Hematopoietic multipotent progenitor cell (in vitro differentiated cells): ENCODE measurements at places on chromosomes 1 and 21.
A peak's percentile ranks its signal among the peaks of the same experiment; 100 is the strongest.

GRCh38 chr1:119646521-119647227, 1.4 kb downstream of the ZNF697 start:
- no peak for DNase-seq

GRCh38 chr1:8419172-8419571, 101.3 kb downstream of the SLC45A1 start:
- DNase-seq, result no peak

DNA sequence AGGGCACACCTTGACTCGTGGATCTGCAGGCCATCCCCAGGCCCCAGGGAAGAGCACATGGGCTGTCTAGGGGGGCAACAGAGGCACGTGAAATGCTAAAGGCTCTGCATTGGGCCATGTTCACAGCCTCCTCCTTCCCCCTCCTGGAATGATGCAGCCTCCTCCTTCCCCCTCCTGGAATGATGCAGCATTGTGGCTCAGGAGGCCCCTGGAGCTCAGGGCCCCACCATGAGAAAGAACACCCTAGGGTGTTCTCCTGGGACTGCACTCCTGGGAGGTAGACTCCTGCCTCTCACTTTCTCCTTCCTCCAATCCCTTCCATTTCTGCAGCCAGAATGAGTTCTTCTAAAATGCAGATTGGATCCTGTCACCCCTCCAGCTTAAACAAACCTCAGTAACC, 1.5 kb upstream of the IGFN1 start:
- no peak for DNase-seq

DNA sequence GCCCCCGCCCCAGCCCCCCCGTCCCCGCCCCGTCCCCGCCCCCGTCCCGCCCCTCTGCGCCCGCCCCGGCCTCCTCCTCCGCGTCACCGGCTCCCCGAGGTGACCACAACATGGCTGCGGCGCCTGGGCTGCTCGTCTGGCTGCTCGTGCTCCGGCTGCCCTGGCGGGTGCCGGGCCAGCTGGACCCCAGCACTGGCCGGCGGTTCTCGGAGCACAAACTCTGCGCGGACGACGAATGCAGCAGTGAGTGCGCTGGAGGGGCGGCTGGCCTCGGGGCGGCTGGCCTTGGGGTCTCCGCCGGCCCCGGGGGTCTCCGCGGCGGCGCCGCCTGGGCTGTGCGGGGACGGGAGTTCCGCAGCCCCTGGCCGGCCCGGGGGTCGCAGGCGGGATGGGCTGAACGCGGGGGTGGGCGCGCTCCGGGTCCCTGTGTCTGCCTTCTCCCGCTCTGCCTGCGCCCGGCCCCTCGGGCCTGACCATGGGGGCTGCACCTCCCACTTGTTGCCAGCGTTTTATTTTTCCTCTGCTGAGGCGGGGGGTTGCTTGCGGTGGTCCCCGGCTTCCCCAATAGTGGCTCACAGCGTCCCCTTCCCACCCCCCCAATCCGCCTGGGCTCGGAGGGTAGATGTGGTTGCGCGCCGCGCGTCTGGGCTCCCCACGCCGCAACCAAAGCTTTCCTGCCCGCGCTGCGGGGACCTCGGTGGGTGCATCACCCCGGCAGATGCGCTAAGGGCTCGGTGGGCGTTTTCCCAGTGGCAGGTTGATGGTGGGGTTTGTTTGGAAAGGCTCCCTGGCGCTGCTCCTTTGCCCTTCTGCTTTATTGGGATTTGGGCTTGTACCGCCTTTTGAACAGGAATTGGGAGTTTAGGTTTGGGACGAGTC, at the start of gene MIA3:
MIA3 (plus strand) TSS at position 97 of the 879 bp plus-strand sequence; CDS start at position 111, 14 bp downstream.
- DNase-seq, result peak; percentile 54

- no peak for DNase-seq
These were observed 28.3 kb downstream of the GADD45A start for GRCh38 chr1:67713057-67713846.

GRCh38 chr1:246577082-246577719, 10.9 kb downstream of the CNST start:
- no peak for DNase-seq

- DNase-seq, result no peak
These were observed 46.2 kb upstream of the BCL10 start for GRCh38 chr1:85322655-85323054.

DNA sequence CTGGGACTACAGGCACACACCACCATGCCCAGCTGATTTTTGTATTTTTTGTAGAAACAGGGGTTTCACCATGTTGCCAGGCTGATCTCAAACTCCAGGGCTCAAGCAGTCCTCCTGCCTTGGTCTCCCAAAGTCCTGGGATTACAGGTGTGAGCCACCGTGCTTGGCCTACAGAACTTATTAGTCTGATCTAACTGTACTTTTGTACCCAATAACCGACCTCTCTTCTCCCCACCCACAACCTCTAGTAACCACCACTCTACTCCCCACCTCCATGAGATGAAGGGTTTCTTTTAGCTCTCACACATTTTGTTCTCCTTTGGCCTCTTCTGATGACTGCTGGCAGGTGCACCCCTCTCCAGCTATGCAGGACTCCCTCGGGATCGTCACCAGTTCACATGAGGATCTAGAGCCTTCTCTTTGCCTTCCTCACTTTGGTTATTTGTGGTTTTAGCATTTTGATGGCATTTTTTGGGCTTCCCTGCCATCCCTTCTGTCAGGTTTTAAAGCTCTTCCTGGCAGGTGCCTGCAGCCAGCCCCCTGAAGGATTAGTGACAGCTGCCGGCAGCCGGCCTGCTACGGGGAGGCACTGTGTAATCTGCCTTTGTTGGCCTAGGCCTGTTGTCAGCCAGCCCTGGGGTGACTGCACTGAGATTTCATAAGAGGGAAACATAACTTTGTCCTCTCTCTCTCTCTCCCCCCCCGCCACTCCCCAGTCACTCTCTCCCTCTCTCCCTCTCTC, 99.8 kb upstream of the ATP1A1 start:
- no peak for DNase-seq

- peak; percentile 85 for DNase-seq
These were observed 24.8 kb upstream of the TMEM51 start for GRCh38 chr1:15128520-15129313.

DNA sequence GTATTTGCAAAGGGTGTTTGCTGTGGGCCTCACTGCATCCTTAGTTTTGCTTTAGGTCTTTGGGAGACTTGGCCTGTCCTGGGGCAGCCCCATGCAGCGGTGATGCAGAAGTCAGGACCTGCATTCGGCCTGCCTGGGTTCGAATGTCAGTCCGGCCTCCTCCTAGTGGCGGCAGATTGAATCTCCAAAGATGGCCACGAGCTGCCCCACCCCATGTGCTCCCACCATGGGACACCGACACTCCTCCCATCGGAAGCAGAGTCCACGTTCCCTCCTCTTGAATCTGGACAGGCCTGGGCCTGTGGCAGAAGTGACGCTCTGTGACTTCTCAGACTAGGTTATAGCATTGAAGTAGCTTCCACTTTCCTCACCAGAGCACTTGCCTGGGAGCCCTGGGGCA, 16.3 kb upstream of the NPPB start:
- DNase-seq, result no peak

DNA sequence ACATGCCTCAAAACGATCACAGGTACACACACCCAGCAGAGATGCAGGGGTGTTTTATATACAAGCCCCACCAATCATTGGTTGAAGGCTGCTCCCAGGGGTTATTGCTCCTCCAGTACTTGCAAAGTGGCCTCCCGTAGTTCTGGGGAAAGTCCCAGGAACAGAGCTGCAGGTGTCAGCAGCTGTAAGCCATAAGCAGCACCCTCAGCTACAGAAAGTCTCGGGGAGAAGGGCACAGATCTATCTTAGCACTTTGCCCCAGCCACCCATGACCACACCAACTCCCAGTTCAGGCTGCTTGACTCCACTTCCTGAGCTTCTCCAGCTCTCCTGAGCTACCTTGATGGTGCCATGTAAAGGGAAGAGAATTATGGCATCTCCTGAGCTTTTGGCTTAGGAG, 222.7 kb upstream of the GJB5 start:
- DNase-seq, result no peak

DNA sequence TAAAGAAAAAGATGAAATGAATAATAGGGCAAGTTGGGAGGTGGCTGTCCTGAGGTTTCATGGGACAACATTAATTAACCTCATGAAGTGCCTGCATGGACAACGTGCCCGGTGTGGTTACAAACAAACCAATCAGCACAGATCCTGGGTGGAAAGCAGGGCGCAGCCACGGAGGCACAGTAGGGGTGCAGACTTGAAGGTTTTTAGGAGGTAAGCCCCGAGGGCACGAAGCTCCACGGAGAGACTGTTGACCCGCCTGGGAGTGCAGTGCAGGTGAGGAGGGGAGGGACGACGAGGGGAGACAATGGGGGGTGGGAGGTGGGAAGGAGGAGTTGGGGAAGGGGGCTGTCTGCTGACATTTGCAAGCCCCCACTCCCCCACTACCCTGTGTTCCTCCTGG, 2.3 kb upstream of the RIPK4 start:
- DNase-seq, result no peak

DNA sequence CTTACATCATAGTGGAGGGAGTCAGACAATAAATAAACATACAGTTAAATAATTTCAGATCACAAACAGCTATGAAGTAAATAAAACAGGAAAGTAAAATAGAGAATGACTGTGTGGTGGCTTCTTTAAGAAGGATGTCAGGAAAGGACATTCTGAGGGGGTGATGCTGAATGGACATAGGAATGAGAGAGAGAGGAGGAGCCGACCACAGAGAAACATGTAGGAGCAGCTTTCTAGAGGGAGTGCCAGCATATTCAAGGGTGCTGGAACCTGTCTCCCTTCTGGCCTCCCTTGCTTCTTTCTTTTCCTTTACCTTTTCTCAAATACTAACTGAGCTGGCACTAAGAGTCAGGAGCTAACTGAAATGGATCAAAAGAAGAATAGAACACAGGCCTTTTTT, 20.5 kb upstream of the BCL10 start:
- DNase-seq, result no peak

DNA sequence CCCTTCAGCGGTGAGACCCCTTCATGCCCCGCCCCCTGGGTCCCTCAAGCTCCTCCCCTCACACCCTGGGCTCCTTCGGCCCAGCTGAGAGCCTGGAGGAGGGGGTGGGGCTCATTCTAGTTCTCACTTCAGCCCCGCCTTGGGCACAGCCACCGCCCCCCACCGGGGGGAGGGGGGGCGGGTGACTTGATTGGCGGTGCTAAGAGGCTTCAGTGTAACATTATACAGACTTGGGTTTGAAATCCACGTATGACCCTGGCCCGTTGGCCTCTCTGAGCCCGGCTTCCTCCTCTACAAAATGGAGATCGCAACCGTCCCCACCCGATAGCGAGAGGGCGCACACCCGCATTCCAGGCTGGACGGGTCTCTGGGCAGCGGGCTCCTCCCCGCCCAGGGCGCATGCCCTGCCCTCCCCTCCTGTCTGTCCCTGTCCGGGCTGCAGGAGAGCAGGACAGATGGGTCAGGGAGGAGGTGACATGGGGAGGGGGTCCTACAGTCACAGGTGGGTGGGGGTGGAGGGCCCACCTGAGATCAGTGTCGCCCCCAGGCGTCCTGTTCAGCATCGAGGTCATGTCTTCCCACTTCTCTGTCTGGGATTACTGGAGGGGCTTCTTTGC, 5.1 kb downstream of the CLCNKB start:
- peak; percentile 87 for DNase-seq

DNA sequence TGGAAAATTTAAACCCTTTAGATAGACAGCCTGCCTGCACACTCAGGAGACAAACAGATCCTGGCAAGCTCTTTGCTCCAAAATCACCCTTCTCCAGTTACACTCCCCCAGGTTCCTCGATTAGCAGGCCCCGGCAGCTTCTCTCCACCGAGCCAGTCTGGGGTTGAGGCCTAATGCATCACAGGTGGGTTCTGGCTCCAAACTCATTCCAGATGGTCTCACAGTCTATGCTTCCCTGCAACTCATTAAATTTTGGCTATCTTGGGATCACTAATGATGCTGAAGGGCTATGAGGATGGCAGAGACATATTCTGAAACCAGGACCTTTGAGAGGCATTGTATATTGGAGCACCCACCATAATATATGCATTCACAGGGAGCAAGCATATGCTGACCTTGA, 559.8 kb upstream of the USP24 start:
- no peak for DNase-seq

DNA sequence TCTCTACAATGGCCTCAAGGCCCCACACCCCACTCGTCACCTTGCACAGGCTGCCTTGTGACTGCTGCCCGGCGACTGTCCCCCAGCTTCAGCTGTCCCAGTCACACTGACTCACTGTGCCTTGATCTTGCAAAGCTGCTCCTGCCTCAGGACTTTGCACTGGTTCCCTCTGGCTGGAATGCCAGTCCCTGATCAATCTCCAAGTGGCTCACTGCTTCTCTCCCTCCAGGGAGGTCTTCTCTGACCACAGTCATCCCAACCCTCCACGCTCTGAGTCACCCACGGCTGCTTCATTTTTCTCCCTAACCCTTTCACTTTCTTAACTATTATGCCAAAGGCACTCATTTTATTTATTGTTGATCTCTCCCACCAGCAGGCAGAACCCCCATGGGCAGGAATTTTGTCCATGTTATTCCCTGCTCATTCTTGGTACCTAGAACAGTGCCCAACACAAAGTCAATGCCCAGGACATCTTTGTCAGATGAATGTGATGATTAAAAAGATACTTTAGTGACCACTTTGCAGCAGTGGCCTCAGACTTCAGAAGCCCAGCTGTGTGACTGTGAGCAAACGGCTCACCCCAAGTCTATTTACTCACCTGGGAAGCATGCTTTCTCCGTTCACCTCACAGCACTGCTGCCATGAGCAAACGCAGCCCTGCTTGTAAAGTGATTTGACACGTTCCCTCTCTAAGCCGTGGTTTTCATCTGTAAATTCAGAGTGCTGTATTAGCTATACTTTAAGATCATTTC, 53.4 kb downstream of the ZBTB18 start:
- DNase-seq, result no peak

- no peak for DNase-seq
These were observed 71.6 kb downstream of the TMEM200B start for GRCh38 chr1:29052100-29052499.

DNA sequence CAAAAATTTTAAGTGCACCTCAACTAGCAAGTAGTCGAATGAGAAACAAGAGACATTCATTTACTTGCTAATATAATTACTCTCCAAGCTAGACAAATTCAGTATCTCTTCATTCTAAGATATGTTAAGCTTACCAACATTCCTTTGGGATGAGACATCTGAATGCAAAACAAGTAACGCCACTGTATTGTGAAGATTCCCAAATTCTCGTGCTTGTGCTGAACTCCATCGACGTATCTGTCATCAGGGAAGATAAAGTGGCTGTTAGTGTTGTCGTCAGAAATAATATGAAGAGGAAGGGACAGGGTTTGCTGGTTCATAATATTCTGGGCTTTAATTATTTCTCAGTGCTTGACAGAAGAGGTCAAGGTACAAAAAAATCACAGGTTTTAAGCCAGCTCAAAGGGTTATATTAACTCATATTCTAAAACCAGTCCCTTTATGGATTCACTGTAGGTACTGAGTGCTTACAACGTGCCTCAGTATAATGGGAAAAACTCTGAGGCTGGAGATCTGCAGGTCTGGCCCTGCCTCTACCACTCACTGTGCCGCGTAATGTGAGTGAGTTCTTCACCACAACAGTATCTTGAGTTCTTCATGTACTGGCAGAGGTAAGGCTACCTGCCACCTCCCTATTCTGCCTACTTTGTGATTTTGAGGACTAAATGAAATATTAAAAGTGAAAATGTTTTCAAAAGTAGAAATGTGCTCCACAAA, 42.0 kb downstream of the PCSK9 start:
- DNase-seq, result no peak

GRCh38 chr21:17981060-17981740, 162.0 kb upstream of the C21orf91 start:
- no peak for DNase-seq

GRCh38 chr1:67085326-67085725, 31.4 kb upstream of the SLC35D1 start:
- DNase-seq, result no peak
